ENCODE measurements at places on chromosomes 3 and 15.
A peak's percentile ranks its signal among the peaks of the same experiment; 100 is the strongest.

DNA sequence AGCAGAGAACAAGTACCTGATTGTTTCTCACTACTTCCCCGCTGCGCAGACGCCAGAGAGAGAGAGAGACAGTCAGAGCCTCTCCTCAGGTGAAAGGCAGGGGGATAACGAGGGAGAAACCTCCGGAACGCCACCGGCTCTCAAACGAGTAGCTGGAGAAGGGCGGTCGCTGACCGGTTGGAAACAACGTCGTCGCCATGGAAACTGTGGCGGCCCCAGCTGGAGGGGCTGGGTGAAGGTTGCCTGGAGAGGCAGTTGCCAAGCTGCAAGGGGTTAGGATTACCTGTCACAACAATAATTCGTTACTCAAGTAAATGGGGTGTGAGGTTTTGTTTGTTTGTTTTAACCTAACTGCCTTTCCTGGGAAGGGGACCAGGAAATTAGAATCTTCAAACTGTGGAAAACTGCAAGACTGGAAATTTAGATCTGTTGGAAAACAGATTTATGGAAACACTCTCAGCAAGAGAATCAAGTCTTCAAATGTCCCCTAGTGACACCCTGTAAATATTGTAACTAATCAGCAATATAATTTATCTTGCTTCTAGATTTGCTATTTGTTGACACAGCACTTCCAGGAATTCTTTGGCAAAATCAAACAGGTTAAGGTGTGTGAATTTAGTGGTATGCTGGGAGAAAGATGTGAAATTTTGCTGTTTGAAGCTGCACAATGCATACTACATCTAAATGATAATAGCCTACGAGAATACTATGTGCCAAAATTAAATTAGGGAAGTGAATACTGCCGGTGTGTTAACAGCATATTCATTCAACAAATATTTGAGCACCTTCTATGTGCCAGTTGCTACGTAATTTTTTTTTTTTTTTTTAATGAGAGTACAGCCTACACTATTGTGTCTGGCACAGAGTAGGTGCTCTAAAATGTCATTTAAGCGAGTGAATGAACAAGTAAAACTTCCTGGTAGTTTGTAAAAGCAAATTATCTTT is at the start of gene DNAH12:
Gene DNAH12, minus strand, starts transcription at position 164 of the 945 bp plus-strand sequence. CDS start 1,474 bp downstream, outside the sequence.
- DNase-seq: no peak

DNA sequence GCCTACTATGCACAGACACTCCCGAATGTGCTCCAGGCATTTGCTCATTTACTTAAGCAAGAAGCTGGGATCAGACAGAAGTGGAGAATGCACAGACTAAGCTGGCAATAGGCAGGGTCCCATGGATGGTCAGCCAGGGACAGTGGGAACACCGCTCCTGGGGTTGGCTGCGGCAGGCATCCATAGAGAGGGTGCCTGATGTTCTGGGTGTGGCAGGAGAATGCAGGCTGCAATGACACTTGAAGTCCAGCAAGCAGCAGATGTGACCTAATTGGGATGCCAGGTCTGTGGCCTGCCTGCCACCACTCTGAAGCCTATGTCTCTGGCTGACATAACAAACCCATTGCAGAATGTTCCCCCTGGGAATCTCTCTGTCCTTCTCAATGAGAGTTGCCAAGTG is 40.2 kb upstream of the SLC6A11 start:
- DNase-seq: no peak

- no peak for DNase-seq
Measured at GRCh38 chr15:41307679-41308078, 24.7 kb downstream of the OIP5 start.

DNA sequence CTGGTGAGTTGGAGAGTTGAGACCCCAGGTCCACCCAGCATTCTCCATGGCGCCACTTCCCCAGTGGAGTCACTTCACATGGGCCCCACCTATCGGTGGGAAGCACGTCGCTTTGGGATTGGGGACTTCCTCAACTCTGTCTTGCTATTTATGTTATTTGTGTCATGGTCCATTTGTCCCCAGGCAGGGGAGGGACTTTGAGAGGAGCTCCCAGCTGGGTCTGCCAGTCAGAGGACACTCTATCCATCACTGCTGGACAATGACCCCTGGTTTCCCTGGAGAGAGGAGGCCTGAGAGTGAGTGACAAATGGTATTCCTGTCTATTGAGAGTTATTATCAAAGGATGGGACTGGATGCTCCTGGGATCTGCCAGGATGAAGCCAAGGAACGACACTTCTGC is 127.6 kb downstream of the RAB11A start:
- DNase-seq: no peak

GRCh38 chr3:24582431-24583403 is 88.1 kb upstream of the THRB start:
- DNase-seq: no peak

DNA sequence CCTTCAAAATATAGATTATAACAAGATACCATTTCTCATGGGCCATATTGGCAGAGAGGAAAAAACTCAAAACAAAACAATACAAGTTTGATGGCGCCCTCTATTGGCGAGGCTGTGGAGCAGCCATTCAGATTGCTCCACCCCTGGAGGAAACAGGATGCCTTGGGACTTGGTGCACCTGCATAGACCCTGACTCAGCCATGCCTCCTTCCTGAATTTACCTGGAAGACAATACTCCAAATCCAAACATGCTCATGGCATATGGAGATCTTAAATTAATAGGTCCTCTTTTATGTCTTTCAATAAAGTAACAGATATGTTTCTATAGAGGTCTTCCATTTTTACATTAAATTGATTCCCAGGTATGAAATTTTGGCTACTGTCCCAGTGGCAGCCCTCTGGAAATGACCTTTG is 90.0 kb downstream of the APBA2 start:
- DNase-seq: peak; percentile 19

DNA sequence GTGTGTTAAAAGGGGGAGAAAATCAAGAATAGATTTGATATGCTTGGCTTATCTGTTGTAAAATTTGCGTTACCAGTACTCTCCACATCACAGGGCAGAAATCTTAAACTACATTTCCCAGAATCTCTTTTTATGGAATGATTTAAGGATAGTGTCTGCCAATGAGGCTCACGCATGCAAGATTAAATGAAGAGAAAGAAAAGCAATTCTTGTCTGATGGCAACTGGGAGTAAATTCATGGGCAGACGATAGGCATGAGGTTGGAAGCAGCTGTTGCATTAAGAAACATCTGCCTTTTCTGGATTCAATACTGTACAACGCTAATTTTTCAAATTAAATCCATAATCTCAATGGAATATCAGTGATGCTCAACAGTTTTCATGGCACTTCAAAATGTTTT is 27.2 kb upstream of the ANKRD28 start:
- no peak for DNase-seq

DNA sequence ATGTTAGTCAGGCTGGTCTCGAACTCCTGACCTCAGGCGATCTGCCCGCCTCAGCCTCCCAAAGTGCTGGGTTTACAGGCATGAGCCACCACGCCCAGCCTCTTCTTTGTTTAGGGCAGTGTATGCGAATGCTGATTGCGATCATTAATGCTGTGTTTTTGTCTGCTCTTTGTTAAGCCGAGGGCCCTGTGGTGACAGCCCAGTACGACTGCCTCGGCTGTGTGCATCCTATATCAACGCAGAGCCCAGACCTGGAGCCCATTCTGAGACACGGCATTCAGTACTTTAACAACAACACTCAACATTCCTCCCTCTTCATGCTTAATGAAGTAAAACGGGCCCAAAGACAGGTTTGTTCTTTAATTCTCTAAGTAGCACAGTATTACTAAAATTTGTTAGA is 7.8 kb downstream of the KNG1 start:
- no peak for DNase-seq

DNA sequence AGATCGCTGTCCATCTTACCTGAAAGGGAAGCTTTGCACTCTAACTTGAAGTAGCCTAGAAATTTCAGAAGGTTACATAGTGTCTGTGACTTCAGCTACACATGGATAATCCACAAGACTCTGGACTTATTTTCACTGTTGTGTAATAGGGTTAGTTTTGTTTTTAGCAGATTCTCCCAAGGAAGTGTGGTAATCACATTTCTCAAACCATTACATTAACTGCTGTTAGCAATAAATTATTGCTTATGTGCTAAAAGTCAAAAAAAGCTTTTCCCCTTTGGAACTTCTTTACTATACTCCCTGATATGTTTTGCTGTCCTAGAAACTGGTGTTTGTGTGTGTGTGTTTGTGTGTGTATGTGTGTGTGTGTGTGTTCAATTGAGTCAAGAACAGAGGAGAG is 351.8 kb upstream of the TPRG1 start:
- DNase-seq: no peak

DNA sequence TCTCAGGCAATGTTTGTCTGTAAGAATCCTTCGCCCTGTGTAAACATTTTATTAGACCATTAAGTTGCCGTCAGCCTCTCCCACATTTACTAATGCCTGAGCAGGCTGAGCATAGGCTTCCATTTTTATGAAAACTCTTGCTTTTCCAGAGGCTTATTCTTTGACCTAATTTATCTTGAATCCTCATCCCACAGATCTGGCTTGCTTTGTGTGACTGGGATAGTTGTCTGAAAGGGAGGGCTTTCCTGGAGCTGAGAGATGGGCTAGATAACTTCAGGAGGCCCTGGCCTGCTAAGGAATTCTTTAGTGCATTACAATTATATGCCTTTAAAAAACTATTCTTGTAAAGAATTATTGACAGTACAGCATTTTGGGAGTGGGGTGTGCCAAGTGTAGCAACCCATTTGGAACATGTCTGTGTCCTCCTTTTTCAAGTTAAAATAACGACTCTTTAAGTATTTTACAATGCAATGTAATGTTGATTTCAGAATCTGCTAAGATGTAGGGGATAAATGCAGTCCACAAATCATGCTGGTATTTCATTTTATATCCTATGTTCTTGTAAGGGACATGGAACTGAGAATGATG is 52.4 kb downstream of the EEFSEC start:
- DNase-seq: no peak

GRCh38 chr3:195813916-195814640 is 2.3 kb upstream of the MUC4 start:
- no peak for DNase-seq

DNA sequence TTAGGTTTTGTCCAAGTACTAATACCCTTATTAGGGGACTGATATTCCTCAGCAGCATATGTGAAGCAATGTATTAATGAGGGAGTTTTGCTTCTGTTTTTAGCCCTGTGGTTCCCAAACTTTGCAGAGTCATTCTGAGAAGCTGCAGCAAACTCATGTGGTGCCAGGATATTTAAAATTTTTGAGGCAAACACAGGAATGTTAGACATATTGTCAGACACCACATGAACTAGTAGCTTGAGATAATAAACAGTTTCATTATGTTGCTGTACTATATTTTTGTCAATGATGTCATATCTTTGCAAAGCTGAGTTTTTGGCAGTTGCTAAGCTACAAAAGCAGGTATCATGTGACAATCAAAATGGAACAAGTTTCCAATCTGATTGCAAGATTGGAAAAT is 36.6 kb downstream of the ATP6V1A start:
- no peak for DNase-seq

DNA sequence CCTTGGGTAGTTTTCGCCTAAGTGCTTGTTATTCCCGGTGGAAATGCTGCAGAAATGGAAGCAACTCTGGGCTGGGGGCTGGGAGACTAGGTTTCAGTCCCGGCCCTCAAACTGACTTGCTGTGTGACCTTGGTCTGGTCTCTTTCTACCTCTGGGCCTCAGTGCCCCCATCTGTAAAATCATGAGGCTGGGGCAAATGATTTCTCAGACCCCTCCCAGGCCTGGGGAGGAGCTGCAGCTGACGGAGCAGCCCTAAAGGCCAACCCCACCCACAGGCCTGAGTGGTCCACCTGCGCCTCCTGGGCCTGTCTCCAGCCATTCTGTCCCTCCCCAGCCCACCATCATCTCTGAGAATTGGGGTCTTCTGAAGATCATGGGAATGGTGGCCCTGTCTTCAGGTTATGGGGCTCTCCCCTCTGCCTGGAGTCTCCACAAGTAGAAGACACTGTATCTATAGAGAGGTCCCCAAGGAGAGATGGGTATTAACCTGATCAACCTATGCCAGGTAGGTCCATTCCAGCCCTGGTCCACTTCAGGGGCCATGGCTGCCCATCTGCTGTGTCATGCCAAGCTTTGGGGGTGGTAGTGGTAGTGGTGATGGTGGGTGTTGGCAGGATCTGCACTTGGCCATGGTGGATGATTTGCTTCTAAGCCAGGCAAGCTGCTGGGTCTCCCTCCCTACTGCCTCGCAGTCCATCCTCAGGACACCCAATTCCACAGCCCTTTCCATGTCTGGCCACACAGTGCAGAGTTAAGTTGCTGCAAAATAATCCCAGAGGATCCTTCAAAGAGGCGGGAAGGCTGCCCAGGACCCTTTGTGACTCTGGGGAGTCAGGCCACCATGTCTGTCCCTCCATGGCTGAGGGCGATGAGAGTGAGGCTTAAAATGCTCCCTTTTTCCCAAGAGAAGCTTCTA is 46.0 kb downstream of the ITGA11 start:
- no peak for DNase-seq

DNA sequence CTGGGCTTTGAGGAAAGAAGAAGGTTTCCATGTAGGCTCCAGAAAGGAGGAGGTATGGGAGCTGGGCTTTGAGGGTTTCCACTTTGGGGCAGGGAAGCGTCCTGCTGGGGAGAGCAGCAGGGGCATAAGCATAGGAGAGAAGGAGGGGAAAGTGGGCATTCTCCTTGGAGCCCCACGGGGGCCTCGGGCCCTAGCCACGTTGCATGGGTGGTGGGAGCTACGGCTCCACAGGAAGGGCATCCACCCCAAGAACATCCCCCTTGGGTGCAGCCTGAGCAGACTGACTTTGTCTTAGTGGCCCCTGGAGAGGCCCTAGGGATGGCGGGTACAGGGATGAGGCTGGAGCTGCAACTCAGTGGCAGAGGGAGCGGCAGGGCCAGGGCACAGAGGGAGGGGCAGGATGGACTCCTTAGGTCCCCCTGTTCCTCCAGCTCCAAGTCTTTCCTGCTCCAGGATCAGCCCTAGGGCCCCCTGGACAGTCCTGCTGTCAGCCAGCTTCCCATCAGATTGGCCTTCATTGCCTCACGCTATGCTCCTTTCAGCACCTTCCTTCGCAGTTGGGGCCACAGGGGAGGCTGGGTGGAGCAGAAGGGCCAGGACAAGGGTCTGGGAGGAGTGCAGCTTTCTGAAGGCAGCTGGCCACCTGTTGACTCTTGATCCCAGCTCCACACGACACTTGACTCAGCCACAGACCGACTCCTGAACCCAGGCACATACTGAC is 22.9 kb downstream of the PRR20G start:
- DNase-seq: no peak

- DNase-seq: no peak
Measured at GRCh38 chr15:91552555-91552954, 301.0 kb upstream of the SLCO3A1 start.

GRCh38 chr3:10206166-10206511 is 41.4 kb downstream of the IRAK2 start:
- no peak for DNase-seq

Data from stimulated activated CD8-positive, alpha-beta memory T cell treated with anti-CD3 and anti-CD28 coated beads, Interleukin-15, amount 100 ng/mL, for 24 hours (primary cell).